Osteocyte (in vitro differentiated cells): ENCODE measurements at places on chromosomes 11 and 22. TPM values are rescaled to one million over a fixed set of nuclear protein-coding genes. Genes with fewer than 3 reads are reported as not detected.

GRCh38 chr11:132451942-132452601, 1080.2 kb downstream of the OPCML start:
- no peak for DNase-seq

DNA sequence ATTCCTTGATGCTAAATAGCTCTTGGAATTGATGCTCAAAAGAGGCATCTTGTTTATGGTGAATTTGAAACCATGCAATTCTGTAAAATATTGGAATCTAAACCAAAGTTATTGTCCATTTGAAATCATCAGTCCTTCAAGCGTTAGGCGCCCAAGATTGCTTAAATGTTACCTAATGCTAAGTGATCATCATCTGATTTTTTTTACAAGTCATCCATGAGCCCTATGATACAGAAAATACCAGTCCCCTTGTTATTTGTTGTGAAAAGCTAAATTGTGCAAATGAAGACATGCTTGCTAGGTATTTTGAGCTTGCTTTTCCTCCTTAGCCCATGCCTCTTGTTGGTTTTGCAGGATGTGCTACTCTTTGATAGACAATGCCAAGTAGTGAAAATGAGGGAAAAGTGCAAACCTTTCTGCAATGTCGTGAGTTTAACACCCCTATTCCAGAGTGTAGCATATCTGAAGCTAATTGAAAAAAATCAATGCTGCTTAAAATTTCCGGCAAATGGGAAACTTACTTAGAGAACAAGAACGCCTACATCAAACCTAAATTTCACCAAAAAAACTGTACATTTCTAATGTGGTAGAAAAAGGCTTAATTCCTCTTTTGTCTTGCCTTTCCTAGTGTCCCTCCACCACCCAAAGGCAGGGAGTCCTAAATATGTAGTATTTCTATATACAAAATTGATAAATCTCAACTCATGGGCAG, 1.9 kb downstream of the GRK3 start:
- DNase-seq, result no peak

DNA sequence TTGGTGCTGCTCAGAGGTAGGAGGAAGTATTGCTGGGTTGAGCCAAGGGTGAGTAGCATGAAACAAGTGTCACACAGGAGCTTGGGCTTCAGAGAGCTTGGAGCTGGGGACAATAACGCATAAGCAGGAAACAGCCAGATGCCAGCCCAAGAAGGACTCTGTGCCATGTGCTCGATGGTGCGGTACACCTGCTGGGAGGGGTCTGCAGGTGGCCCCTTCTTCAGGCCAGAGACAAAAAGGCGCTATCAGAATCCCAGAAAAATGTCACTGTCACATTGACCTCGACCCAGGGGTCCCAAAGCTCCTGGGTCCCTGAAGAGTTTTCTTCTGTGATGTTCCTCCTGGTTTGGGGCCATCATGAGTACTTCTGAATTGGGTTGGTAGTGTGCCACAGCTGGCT, 244.4 kb downstream of the TBC1D22A start:
- DNase-seq, result no peak

- no peak for DNase-seq
Observed at GRCh38 chr11:43928721-43929120, 13.7 kb upstream of the C11orf96 start.

DNA sequence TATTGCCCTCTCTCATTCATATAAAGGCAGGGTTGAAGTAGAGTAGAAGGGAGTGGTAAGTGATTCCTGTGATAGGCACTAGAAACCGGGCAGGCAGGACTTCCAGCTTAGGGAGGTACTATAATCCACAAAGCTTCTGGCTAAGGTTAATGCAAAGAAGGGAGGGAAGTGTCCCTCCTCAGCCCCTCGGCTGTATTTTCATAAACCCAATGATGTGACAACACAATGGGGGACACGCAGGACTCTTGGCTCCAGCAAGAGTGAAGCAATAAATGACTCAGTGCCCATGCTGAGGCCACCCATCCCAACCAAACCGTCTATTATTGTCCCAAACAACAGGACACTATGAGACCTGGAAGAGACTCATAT, 90.7 kb downstream of the ETS1 start:
- DNase-seq, result no peak

MUC6 gene
- total RNA-seq, result not detected in 2 replicates
